GM06990 (cell line): ENCODE measurements at places on chromosomes 7 and 10.

DNA sequence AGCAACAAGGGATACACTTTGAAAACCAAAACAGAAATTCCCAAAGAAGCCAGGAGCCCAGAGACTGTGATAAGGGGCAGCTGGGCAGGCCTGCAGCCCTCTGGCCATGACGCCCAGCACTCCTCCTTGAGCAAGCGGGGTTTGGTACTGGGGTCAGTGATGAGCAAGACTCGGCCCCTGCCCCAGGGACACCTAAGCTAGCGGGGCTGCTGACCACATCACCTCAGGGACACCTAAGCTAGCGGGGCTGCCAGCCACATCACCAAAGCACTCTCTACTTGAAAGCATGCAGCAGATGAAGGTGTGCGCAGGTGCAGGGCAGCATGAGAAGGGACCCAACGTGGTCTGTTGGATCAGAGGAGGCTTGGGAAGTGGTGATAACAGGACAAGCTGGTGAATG lies 108.0 kb upstream of the PPP2R2D start:
- no peak for DNase-seq

- no peak for DNase-seq
These were observed 496.1 kb downstream of the ANKRD7 start for GRCh38 chr7:118720632-118721031.

DNA sequence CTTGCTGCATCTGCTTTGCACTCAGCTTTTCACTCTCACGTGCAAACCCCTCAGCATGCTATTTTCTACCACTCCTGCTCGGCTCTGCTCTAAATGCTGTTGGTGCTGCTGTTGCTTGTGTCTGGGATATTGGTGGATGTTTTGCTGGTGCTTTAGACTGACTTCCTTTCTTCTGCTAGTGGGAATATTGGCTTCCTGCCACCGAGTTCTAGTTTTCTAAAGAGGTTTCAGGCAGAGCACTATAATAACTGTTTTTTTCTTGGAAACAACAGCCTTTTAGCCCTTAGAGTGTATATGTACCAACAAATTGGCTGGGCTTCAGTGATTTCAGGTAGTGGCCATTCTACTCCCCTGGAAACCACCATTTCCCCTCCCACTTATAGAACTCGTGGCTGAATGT lies 27.8 kb downstream of the TMEM236 start:
- no peak for DNase-seq

GRCh38 chr7:140653319-140654108 lies 12.9 kb upstream of the DENND2A start:
- no peak for DNase-seq

GRCh38 chr7:30467271-30467670 lies 11.3 kb downstream of the NOD1 start:
- DNase-seq, result no peak

DNA sequence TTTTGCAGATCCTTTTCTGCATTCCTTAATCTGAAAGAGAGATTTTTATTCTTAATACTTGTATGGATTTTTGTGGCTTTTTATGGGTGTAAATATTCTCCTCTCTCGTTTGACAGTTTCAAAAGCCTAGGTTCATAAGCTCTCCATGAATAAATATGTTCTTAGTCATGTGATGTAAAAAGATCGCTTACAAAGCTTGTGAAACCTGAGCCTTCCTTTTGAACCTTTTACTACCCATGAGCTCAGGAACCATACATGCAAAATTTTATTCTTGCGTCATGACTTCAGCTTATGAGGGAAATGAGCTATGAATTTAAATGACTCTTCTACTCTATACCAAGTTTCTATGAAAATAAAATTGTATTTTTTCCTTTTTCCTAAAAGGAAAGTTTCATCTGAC lies 98.7 kb downstream of the POLL start:
- DNase-seq, result no peak

- DNase-seq, result no peak
These were observed 247.1 kb upstream of the SHH start for GRCh38 chr7:156059369-156059768.

DNA sequence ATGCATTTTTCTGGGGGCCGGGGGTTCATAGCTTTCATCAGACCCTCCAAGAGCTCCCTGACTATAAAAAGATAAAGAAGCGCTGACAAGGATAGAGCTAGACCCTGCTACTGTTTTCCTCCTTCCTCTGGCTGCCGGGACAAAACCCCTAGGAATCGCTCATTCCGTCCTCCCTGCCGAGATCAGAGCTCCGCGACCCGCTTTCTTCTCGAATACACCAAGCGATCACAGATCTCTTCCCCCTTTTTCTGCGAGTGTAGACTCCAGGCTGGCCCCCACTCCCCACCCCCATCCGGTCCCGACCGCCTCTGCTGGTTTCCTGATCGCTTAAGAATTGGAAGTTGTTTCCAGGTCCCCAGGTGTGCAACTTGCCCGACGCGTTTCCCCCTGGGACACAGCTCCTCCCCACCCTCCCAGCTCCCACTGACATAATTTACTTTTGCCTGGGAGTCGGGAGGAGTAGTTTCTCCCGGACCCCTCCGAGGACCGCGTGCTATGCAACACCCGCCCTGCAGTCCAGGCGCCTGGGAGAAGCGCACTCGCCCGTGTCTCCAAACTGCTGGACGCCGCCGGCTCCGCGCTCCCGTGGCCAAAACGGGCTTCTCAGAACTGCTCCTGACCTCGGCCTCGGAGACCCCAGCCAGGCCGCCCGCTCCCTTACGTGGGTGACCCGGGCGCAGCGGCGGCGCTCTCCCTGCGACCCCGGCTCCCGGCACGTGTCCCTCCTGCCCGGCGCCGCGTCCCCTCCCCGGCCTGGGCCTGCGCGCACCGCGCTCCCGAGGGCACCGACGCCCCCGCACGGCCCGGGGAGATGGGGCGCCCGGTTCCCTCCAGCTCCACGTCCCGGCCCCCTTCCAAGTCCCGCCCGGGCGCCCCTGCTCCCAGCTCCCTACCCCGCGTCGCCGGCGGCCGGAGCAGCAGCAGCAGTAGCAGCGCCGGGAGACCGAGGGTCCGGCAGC lies 552 bp downstream of the IL15RA start:
- peak; percentile 72 for DNase-seq

- DNase-seq, result no peak
These were observed 19.8 kb downstream of the PRSS2 start for GRCh38 chr7:142790555-142790954.

- no peak for DNase-seq
These were observed 12.4 kb downstream of the GNAT3 start for GRCh38 chr7:80499350-80499953.

DNA sequence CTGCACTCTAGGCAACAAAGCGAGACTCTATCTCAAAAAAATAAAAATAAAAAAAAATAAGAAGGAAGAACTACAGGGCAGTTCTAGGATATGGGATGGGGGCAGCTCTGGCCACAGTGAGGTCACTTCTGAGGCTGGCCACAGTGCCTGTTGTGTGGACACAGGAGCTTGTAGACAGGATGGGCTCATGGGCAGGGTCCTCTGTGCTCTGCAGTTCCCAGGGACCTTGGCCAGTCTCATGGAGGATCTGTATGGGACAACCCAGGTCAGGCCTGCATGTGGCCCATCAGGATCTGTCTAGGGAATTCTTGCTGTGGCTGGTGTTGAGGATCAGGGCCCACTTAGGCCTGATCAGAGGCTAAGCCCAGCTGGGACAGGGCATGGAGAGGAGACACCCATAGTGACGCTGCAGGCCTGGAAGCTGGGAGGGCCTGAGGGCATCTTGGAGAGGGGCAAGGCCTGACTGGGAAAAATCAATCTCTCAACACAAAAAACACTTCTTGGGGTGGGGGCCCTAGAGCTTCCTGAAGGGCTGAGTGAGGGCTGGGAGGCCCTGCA lies 19.4 kb upstream of the PAX2 start:
- DNase-seq, result no peak

DNA sequence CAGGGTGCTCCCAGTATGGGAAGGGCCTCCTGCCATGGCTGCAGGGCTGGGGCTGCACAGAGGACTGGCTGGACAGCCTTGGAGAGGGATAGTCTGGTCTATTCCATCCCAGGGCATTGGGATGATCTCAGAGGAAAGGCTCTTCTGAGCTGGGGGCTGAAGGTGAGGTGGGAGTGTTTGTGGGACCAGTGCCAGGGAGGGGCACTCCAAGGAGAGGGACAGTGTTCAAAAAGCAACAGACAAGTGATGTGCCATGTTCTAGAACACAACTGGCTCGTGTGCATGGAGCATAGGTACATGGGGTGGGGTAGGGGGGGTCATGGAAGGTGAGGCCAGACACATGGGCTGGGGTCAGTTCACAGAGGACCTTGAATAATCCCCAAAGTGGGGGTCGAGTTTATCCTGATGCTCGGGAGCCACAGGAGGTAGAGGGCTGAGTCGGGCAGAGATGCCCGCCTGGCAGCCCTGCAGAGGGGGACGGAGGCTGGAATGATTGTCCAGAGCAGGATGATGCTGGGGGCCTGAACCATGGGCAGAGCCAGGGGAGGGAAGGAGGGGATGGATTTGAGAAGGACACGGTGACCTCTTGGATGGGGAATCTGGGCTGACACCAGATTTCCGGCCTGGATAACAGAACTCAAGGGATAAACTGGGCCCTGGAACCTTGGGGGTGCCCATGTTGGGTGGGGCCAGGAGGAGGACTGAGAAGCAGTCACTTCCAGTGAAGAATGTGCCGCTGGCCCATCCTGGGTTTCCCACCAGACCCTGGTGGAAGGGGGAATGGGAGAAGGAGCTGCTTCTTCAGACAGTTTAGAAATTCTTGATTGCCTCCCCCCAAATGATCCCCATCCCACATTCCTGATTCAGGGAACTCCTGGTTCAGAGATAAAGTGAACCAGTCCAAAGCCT lies 50.4 kb downstream of the NEURL1 start:
- no peak for DNase-seq

DNA sequence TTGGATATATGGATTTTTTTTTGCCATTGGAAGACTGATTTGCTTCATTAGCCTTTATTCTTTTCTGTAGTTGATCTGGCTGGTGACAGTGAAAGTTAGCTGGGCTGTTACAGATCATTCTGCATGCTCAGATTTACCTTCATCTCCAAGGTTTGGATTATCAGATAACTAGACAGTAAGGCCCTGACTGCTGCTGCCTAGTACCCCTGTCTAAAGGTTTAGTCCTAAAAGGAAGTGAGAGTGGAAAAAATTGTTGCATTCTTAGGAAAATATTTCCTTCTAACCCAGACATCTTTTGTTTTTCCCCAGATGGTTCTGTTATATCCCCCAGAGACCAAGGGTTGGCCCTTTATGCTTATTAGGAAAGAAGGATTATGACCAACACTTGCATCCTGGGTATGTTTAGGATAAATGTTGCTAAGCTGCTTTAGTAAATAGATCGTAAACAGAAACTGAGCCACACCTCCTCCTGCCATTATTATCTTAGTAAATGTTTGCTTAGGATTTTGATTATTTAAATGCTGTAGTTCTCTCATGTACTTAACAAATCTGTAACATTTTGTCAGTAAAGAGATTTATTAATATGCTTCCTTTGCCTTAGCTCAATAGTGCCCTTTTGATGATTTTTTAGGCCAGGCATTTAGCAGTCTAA lies 44.4 kb downstream of the MCU start:
- DNase-seq, result no peak

DNA sequence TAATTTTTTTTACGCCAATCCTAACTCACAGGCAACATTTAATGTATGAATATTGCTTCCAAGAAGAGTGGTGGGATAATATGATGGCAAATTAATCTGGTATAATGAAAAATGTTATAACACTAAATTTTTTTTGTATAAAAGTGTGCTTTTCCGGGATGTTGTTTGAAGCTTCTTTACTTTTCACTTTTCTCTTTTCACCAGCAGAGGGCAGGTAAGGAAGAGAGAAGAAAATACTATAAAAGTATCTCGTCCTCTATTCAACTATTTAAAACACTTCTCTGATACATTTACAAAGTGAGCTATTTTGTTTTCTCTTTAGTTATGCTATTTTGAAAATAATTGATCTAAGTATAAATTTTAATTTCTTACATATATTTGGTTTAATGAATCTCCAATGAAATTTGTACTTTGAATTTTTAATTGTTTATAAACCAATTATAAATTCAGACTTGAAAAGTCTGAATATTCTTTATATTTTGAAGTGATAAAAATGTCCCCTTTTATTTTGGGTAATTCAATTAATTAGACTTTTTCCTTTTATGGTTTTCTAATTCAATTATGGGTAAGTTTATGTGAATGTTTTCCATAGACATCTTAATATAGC lies 20.7 kb upstream of the CFTR start:
- no peak for DNase-seq

DNA sequence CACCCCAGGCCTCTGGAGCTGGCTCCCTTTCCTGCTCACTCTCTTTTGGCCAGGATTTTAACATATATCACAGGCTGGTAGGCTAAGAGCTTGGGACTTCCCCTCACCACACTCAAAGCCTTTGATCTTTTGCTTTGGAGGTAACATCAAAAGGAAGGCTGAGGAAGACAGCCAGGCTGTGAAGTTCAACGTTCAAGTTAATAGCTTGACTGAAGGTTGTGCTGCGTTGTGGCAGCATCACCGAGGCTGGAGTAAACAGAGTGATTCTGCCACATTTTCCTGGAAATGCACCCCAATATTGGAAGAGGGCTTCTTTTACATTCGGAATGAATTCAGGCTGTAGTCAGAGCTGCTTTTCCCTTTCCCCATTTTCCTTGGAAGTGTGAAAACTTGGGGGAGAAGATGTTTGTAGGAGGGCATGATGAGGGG lies 57.3 kb downstream of the TCF7L2 start:
- DNase-seq, result no peak

- DNase-seq, result no peak
These were observed 256.0 kb upstream of the TCERG1L start for GRCh38 chr10:131567279-131568162.
